NCI-H460 (cell line): ENCODE measurements at places on chromosomes 1 and 21. TPM values are rescaled to one million over a fixed set of nuclear protein-coding genes. Genes with fewer than 3 reads are reported as not detected.

DNA sequence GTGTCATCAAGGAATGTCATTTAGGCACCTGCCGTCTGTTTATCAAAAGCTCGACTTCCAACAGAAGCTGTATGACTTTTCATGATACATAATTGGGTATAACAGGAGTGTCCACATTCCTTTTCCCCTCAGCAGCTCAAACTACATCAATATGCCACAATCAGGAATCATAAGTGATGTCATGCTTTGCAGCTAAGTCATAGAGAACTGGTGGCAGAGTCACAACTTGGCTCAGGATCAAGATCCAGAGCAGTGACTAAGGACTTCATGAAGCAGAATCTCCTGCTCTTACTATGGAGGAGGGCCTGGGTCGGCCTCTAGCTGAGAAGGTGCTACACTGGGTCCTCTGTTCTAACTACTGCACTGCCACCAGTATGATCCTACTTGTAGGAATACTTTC lies 36.5 kb upstream of the AGBL4 start:
- DNase-seq: peak; percentile 3

DNA sequence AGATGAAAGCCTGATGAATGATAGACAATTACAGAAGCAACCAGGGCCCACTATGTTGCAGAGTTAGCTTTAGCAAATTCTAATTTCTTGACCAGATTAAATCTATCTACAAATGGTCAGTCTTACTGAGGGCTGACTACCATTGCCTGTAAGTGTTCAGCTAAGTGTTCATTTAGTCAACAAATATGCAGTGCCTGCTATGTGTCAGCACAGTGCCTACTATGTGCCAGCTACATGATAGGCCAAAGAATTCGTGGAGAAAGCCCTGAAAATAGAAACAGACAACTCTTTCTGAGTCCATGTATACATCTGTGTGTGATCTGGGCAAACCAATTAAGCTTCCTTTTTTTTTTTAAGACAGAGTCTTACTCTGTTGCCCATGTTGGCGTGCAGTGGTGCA lies 212.8 kb downstream of the SMYD3 start:
- DNase-seq: no peak

Gene RNU1-1
- total RNA-seq: under 0.01 TPM in 2 replicates

DNA sequence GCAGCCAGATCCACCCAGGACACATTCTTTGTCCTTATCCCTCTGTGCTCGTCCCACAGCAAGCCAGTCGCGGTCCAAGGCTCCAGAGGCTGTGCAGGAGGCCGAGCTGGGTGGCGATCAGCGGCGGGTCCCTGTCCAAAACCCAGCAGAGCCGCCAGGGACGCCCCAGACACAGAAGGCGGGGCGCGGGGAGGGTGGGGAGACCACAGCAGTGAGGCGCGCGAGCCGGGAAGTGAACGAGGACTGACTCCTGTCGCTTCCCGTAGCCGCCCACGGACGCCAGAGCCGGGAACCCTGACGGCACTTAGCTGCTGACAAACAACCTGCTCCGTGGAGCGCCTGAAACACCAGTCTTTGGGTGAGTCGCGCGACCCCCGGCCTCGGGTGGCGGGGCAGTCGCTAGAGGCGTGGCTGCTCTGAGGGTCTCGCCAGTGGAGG lies at the start of gene LGALS8:
LGALS8 (plus strand) TSS at position 279 of the 438 bp plus-strand sequence. CDS start 2,089 bp downstream, outside the sequence.
- peak; percentile 76 for DNase-seq

GRCh38 chr1:154391086-154391770 lies 13.9 kb upstream of the IL6R start:
- no peak for DNase-seq

- no peak for DNase-seq
Measured at GRCh38 chr1:69787151-69787550, 219.4 kb downstream of the LRRC7 start.

DNA sequence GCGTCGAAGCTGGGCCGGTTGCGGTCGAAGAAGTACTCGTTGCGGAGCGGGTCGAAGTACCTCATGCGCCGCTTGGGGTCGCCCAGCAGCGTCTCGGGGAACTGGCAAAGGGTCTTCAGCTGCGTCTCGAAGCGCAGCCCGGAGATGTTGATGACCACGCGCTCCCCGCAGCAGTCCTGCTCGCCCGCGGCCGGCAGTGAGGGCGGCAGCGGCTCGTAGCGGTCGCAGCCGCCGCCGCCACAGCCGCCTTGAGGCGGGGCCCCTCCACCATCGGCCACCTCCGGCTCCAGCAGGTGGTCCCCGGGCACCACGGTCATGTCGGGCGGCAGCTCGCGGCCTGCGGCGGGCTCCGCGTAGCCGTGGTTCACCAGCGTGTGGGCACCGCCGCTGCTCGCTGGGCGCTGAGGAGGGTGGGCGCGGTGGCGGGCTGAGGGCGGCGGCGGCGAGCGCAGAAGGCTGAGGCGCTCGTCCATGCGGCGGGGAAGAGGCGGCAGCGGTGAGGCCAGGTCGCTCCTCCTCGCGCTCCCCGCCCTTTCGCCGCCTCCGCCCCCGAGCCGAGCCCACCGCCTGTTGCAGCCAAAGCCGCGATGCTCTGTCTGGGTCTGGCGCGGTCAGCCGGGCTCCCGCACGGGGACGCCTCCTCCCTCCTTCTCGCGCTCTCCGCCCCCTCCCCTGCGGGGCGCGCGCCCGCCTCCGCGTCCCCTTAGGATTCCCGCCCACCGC lies at the start of gene KCNA3:
KCNA3 (minus strand) TSS at position 604 of the 723 bp plus-strand sequence; CDS start at position 473, 131 bp downstream.
- no peak for DNase-seq

GRCh38 chr1:236168716-236169429 lies 26.5 kb downstream of the GPR137B start:
- DNase-seq: peak; percentile 9

GRCh38 chr1:197392541-197392940 lies 124.5 kb downstream of the CRB1 start:
- no peak for DNase-seq

GRCh38 chr1:17520473-17521319 lies 18.8 kb upstream of the ARHGEF10L start:
- no peak for DNase-seq

DNA sequence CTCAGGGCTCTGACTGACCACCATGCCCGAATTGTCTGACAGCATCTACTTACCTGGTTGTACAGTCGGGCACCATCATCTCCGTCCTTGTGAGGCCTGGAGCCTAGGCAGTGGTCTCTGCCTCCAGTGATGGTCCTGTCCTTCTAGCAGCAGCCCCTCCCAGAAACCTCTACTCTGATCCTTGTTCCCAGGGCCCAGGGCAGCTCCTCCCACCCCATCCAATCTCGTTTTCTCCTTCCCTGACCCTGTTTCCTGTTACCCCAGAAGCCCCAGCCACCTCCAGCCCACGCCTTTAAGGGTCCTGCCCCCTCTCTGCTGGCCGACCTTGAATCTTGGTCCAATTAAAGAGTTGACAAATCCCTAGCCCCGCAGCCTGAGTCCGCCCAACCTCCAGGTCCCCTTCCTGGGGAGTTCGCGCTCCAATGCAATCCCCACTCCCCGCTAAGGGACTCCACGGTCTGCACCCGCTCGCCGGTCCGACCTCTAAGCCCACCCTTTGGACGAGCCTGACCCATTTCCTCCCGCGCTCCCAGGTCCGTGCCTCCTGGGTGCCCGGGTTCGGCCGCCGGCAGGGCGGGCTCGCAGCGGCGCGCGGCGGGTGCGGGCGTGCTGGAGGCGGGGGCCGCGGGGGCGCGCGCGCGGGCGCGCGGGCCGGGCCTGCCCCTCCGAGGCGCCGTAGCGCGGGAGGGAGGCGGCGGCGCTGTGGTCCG lies at the start of gene B4GALT2:
B4GALT2 (plus strand) TSS at position 660 of the 710 bp plus-strand sequence. CDS start 1,951 bp downstream, outside the sequence.
- no peak for DNase-seq

Gene ZBTB8B
- total RNA-seq: not detected in 2 replicates

Gene SPRR5
- not detected in 2 replicates for total RNA-seq

- DNase-seq: no peak
Measured at GRCh38 chr1:33494929-33495328, 22.5 kb downstream of the ZSCAN20 start.

Gene TMEM61
- not detected in 2 replicates for total RNA-seq

Gene SLC6A9
- total RNA-seq: 12.1 and 12.9 TPM in 2 replicates

Gene ANGPTL3
- total RNA-seq: not detected in 2 replicates

Gene KCNQ4
- total RNA-seq: 0.74 and 0.84 TPM in 2 replicates

Gene PTGS2
- 2.4 and 3.7 TPM in 2 replicates for total RNA-seq

GRCh38 chr1:6294890-6295556 lies 34.1 kb upstream of the GPR153 start:
- DNase-seq: no peak
